ENCODE measurements at places on chromosomes 1 and 21. TPM values are rescaled to one million over a fixed set of nuclear protein-coding genes. Genes with fewer than 3 reads are reported as not detected.

Gene ITLN2
- not detected for total RNA-seq

Gene FOXD2
- total RNA-seq, result 0.18 TPM

Gene MAP10
- total RNA-seq, result 1.3 TPM

Gene TRMT13
- 50.5 TPM for total RNA-seq

Gene NEGR1
- total RNA-seq, result 2.0 TPM

Gene GLIS1
- total RNA-seq, result 1.6 TPM

Gene FBXO2
- total RNA-seq, result 0.12 TPM

Gene HCRTR1
- 0.58 TPM for total RNA-seq

Gene PTPRF
- 345 TPM for total RNA-seq

Gene CEP170
- 100 TPM for total RNA-seq

Gene EPB41
- 26.2 TPM for total RNA-seq

Gene PLA2G5
- total RNA-seq, result not detected

Gene RAD54L
- 1.3 TPM for total RNA-seq

Gene OR6K3
- not detected for total RNA-seq

Gene TMEM200B
- total RNA-seq, result 0.41 TPM

Gene MCOLN2
- not detected for total RNA-seq

Gene RBM8A
- total RNA-seq, result 153 TPM

Gene ITGB3BP
- total RNA-seq, result 11.5 TPM

Gene ODF2L
- 84.9 TPM for total RNA-seq

Gene SAMD13
- 1.5 TPM for total RNA-seq

Gene TNFRSF1B
- total RNA-seq, result 31.9 TPM

Gene PLA2G2D
- total RNA-seq, result not detected

Gene RGS13
- not detected for total RNA-seq

Gene S100A7A
- not detected for total RNA-seq
